SK-MEL-5 (cell line): ENCODE measurements at places on chromosomes 16 and 17. TPM values are rescaled to one million over a fixed set of nuclear protein-coding genes. Genes with fewer than 3 reads are reported as not detected.

DNA sequence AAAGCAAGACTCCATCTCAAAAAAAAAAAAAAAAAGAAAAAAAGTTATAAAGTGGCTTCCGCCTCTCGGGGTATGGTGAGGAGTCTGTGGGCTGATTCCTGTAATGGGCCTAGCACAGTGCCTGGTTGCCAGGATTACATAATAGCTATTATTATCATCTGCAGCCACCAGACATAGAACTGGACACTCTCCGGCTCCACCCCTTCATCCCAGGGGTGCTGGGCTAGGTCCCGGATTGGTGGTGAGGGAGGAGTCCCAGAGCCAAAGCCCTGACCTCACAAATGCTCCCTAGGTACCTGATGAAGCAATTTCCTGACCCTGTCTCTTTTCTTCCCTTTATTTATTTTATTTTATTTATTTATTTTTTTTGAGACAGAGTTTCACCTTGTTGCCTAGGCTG lies 11.6 kb upstream of the ADGRG1 start:
- DNase-seq = no peak

- no peak for DNase-seq
Measured at GRCh38 chr16:31480851-31481536, 1.9 kb upstream of the SLC5A2 start.

DNA sequence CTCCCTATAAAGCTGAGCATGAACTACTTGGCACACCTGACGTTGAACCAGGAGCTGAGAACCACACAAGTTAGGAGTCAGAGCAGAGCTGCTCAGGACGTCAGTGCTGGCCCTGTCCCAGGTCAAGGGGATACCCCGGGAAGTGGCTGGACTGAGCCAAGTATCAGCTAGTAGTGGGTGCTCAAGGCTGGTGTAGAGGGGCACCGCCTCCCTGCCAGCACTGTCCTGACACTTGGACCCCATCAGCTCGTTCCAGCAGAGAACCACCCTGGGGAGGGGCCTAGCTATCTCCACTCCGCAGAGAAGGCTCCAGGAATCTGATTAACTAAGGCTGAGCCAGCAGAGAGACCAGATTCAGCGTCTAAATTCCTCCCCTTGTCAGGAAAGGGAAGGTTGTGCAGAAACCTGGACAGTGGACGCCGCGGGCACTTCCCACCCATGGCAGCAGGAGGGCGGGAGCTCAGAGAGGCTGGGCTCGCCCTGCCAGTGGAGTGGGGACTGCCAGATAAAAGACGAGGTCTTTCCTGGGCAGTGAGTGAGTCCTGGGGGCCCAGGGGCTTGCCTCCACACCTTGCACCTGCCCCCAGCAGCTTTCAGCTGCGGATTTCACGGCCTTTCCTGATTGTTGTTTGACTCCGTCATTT lies 21.0 kb downstream of the C16orf90 start:
- no peak for DNase-seq

DNA sequence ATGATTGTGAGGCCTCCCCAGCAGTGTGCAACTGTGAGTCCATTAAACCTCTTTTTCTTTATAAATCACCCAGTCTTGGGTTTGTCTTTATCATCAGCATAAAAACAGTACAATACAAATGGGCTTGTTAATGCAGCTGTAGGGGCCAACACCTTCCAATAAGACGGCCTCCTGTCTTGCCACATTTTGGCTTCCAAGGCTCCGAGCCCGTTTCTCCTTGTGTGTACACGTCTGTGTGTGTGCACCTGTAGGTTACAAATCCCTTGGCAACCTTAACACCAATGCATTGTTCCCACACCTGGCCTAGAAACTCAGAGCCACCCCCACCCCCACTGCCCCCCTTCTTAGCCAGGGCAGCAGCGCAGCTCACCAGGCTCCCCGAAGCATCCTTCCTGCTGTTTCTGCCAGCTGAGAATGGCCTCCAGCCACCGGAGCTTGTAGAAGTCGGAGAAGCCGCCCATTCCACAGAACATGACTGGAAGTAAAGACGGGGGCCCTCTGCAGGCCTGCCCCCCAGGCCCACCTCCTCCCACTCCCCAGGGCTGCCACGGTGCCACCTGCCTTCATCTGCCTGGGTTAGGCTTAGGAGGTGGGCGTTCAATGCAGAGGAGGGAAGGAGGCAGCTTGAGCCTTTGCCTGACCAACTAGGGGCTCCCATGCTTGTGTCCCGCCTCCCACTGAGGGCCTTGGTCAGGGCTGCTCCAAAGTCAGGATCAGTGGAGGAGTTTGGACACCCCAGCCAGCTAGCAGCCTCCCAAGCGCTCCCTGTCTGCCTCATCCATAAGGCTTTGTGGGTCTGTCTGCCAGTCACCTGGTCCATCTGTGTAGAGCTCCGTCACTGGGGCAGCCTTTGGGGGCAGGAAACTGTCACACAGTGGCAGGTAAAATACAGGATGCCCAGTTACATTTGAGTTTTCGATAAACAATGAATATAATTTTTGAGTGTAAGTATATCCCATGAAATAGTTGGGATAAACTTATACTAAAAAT lies 10.6 kb downstream of the C16orf89 start:
- no peak for DNase-seq

- DNase-seq = no peak
Measured at GRCh38 chr16:2990891-2991290, 10.6 kb upstream of the PKMYT1 start.

DNA sequence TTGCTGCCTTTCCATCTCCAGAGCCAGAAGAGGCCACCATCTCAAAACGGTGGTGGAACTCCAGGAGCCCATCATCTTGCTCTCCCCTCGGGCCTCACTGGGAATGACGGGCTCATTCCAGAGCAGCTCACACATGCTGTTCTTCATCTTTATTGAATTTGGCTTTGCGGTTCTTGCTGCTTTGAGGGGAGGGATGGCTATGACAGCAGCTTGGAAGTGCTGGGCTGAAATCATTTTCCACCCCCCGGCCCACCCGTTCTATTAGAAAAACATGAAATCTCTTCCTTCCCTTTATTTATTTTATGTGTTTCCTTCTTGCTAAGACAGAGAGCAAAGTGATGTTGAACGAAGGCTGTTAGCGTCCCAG lies 149.8 kb upstream of the RPL38 start:
- no peak for DNase-seq

DNA sequence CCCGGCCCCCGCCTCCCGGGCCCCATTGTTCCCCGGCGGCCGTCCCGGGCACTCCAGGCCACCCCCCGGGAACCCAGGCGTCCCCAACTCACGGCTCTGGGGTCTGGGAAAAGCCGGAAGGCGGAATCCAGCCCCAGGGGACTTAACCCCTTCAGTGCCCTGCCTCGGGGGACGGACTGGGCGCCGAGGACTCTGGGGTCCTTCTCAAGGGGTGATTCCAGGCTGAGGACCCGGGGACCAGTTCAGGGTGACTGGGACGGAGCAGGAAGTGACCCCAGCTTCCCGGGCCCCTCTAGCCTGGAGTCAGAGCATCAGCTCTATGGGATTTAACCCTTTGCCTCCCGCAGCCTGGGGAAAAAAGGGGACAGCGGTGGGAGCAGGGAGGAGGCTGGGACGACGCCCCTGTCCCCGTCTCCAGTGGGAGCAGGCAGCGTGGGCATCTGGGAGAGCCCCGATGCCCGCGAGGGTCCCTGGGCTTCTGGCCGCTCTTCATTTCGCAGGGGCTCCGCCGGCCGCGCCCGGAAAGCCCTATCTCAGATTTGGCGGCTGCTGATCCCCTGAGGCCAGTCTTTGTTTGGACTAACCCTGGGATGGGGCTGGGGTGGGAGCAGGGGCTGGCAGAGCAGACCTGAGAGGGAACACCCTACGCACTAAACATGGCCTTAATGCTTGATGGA lies at the start of gene ZNF629:
Gene ZNF629, minus strand, starts transcription at position 270 of the 677 bp plus-strand sequence. CDS start 2,723 bp downstream, outside the sequence.
- DNase-seq = peak; percentile 50

- DNase-seq = no peak
Measured at GRCh38 chr16:48511716-48512115, 98.3 kb downstream of the N4BP1 start.

DNA sequence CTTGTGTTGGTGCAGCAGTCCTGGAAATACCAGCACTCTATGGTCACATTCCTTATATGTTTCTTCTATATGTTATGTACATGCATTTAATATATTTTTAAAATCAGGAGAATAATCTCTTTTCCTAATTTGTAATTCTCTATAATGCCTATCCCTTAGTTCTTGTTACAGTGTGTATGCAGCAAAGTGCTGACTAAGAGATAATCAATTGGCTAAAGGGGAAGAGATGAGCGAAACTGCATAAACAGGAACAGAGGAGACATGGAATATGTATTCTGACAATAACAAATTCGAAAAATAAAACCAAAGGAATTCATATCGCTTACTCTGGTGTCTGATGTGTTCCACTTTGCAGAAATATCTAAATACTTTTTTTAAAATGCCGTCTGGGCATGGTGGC lies 41.7 kb downstream of the SYNRG start:
- DNase-seq = no peak

DNA sequence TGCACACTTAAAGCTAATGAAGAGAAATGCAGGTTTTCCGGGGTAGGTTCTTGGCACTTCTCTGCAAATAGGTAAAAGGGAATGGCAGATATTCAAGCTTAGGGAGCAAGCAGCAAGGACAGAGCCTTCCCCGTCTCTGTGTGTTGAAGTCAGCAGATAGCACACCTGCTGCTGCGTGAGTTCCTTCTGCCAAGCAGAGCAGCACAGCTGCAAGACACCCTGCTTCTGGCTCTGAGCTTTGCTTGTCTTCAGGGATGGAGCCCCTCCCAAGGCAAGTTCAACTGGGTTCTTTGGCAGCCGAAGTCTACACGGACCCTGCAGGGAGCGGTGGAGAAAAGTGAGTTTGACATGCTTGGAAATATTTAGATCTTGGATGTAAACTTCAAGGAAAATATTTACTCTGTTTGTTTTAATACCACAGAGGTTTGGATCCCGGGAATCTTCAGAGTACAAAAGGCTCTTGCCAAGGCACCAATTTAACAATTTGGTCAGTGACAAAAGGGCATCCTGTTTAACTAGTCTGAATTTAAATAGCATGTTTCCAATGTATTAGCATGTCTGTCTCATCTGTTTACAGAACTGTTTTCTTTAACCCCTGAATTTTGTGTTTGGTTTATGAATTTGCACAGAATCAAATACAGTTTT lies 113.4 kb upstream of the KCNJ16 start:
- no peak for DNase-seq

DNA sequence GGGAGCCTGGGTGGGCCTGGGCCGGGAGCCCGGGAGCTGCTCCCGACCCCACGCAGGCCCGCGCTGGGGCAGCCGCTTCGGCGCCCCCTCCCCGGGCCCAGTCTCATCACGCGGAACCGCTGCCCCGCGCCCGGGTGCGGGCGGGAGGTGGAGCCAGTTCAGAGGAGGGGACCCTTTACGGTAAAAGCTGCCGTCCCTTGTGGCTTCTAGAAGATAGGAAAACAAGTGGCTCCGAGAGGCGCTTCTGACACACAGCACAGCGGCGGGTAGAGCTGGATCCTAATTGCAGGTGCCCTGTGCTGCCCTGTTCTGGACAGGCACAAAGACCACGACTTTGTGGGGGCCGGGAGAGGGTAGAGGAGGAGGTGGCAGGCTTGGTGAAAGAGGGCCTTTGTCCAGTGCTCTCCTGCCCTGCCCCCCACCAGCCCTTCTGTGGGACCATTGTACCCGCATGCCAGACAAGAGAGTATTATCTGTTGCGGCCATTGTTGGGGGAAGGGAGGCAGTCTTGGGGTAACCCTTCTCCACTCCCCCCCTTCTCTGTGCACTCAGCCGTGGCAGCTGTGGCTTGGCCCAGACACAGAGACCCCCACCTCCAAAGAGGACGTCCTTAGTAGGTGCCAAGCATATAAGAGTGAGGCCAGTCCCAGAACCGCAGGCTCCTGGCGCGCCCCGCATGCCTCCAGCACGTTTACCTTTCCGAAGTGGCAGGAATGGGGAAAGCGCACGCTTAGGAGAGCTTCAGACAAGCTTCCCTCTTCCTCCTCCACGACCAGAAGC lies 736 bp downstream of the CNP start:
- peak; percentile 83 for DNase-seq

- no peak for DNase-seq
Measured at GRCh38 chr17:75642784-75643642, 9.8 kb downstream of the SMIM5 start.

GRCh38 chr17:76539631-76540271 lies at the start of gene PRCD:
Gene PRCD (plus strand): TSS chr17:76540044. CDS start chr17:76540142, 98 bp downstream.
- peak; percentile 49 for DNase-seq

GRCh38 chr16:24966634-24967033 lies 48.5 kb downstream of the ARHGAP17 start:
- DNase-seq = no peak

- DNase-seq = no peak
Measured at GRCh38 chr17:1916316-1916715, 86.5 kb downstream of the RPA1 start.

DNA sequence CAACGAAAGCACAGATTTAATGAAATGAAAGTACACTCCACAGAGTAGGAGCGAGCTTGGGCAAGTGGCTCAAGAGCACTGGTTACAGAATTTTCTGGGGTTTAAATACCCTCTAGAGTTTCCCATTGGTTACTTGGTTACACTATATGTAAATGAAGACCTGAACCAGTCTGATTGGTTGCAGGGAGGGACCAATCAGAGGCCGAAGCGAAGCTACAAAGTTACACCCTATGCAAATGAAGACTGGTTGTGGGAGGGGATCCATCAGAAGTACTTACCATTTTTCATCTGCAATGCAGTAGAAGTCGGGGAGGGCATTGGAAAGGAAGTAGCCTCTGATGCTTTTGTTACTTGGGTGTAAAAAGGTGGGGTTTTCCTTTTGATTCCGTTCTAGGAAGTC lies 132.0 kb downstream of the PMP22 start:
- DNase-seq = no peak

- DNase-seq = no peak
Measured at GRCh38 chr17:29577385-29578211, 9.1 kb downstream of the TP53I13 start.

DNA sequence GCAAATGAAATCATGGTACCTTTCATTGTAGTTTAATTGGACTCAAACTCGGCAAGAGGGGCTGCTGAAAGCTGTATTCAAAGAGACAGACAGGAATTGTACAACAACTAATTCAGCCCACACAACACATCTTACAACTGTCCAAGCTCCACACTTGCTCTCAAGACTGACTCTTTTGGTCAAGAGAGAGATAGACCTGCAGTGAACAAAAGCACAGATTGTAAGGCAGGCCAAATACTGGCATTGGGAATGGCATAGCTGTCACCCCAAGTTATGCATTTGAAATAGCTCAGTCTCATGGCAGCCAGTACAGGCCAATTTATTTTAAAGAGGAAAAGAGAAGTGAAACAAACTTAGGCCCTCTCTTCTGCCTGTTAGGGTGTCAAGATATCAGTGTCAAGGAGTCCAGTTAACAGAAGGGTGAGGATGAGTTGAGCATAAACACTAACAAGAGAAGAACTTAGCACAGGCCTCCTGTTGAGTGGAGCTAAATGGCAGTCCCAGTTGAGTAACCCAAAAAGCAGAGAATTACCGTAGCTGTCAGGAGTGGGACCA lies 215.7 kb downstream of the IRX3 start:
- no peak for DNase-seq

- no peak for DNase-seq
Measured at GRCh38 chr16:69720822-69721430, 5.4 kb downstream of the NQO1 start.

The RASL10B gene
- 3.0 and 4.3 TPM in 2 replicates for total RNA-seq

The OR2C1 gene
- not detected in 2 replicates for total RNA-seq

The SLC6A2 gene
- total RNA-seq = not detected in 2 replicates

The NPIPA3 gene
- total RNA-seq = 0.26 and 1.8 TPM in 2 replicates
